ENCODE measurements at places on chromosomes 4 and X. TPM values are rescaled to one million over a fixed set of nuclear protein-coding genes. Genes with fewer than 3 reads are reported as not detected.

Gene IL21
- not detected for total RNA-seq

Gene ADRA2C
- 0.26 TPM for total RNA-seq

Gene ENPP6
- total RNA-seq, result 0.17 TPM

Gene SPACA5
- total RNA-seq, result not detected

Gene ITM2A
- 0.17 TPM for total RNA-seq

Gene CT45A3
- total RNA-seq, result not detected

Gene STAP1
- total RNA-seq, result not detected

Gene EPHA5
- under 0.01 TPM for total RNA-seq

Gene PCDH18
- total RNA-seq, result 542 TPM

Gene UGT2B17
- not detected for total RNA-seq

Gene TKTL2
- total RNA-seq, result not detected

Gene TLR10
- not detected for total RNA-seq

Gene HTR2C
- not detected for total RNA-seq

Gene EVC
- total RNA-seq, result 39.0 TPM

Gene STAG2
- total RNA-seq, result 96.4 TPM

Gene SYN1
- total RNA-seq, result 0.17 TPM

Gene XKRX
- total RNA-seq, result under 0.01 TPM

Gene CDX4
- total RNA-seq, result not detected

Gene ZNF157
- 0.17 TPM for total RNA-seq

Gene PDLIM3
- 50.3 TPM for total RNA-seq

Gene CT45A10
- total RNA-seq, result not detected

Gene CT45A1
- total RNA-seq, result not detected

Gene CLCN5
- 4.9 TPM for total RNA-seq

Gene P2RY8
- not detected for total RNA-seq

Gene SLC6A8
- 9.8 TPM for total RNA-seq

Gene SORBS2
- 0.26 TPM for total RNA-seq

Gene SATL1
- total RNA-seq, result not detected

Gene GPR50
- total RNA-seq, result not detected

Gene EGF
- total RNA-seq, result 0.83 TPM

Gene RAB9B
- 0.77 TPM for total RNA-seq

Gene TMPRSS11B
- total RNA-seq, result not detected

Gene NXF2
- total RNA-seq, result not detected

Gene RTL3
- not detected for total RNA-seq

Gene ARHGAP6
- total RNA-seq, result 6.9 TPM

Gene PRDM8
- 8.8 TPM for total RNA-seq

Measured in fibroblast of lung (primary cell).